ENCODE measurements at places on chromosomes 1 and 21.
A peak's percentile ranks its signal among the peaks of the same experiment; 100 is the strongest.

- no peak for DNase-seq
Observed at GRCh38 chr1:66415281-66415680, 118.7 kb upstream of the SGIP1 start.

DNA sequence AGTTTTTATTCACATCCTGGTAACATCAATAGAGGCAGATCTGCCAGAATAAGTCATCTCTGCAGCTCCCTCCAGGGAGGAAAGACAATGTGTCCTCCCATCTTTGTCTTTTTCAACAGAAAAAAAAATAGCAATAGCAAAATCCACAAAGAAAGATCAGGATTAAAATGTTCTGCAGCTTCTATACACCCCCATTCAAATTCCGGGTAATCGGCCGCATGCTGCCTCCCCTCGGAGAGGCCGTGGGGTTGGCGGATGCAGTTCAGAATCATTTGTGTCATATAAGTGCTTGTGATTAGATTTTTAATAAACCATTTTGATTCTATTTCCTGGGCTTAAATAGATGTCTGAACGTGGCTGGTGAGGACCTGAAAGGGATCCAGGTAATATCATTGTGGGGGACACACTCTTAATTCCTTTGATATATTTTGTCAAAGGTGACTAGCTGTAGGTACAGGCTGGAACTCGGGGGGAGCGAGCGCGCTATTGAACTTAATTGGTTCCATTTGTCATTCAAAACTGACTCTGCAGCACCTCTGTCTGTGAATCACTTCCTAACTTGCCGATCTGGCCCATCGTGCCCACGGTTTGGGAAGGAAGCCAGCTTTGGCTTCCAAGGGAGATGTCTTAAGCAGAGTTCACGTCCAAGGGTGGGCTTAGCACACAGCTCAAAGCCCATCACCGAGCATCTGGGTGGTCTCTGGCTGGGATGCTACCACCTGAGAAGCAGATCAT lies 85.6 kb upstream of the ARHGEF16 start:
- no peak for DNase-seq

DNA sequence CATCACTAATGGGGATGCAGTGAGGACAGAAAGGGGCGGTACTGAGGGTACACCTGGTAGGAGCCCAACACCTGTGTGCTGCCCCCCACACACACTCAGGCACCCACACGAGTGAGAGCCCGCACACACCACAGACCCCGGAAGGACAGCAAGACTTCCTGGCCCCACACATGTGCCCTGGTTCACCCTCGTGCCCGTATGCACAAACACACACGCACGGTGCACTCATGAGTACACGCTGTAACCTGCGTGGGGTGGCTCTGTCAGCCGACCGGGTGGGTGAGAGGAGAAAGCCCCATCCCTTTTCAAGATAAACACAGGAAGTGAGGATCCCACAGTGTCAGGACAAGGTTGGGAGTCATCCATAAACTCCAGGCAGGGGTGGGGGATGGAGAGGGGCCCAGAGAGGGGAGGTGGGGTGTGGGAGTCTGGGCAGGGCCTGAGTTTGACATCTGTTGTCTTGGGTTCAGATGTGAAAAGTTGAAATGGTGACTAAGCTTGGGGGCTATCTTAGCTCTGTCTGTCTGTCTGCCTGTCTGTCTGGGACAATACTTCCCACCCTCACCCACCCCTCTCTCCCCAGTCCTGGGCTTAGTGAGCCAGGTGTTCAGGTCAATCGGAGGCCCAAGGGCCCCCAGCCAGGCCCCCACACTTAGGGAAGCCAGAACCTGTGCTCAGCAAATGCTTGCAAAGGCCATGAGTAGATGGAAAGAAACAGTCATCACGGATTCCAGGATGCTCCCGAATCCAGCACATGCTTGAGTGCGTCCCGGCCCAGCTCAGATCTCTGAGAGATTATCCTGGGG lies 119.8 kb upstream of the ZBTB40 start:
- DNase-seq = no peak

- DNase-seq = no peak
Observed at GRCh38 chr1:155929057-155929456, 5.2 kb downstream of the KHDC4 start.

DNA sequence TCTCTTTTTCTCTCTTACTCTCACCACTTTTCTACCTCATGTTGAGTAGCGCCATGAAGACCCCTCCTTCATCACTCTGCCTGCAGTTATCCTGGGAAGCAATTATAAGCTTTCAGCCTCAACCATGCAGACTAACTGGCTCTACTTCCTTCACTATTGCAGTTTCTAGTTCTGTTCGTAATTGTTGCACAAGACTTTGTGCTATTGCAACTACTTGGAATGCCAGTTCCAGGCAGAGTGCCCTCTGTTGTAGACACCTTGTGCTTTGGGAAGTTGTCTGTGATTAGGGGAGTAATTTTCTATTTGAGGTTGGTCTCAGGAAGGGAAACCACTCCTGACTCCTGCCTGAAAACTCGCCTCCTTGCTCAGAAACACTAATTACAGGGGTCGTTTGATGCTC lies 19.4 kb downstream of the PGM1 start:
- DNase-seq = no peak

DNA sequence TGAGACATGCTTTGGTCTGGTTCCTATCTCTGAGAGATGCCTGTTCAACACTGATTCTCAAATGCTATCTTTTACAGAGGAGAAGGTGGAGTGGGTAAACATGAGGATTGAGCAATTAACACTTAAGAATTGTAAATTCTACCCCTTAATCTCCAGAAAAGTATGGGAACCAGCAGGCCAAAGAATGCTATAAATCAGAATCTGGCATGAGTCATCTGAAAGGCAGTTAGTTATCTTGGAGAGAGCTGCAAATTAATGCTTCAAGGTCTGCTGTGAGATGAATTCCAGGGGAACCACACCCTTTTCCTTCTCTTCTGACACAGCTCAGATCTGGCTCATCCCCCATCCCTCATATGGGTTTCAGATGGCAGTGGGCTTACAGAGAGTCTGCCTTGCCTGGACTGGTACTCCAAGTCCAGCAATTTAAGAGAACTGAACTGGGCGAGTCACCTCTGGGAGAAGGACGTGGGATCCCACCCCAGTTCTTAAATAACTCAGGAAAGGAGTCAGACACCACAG lies 5.2 kb downstream of the S100A10 start:
- DNase-seq = no peak

DNA sequence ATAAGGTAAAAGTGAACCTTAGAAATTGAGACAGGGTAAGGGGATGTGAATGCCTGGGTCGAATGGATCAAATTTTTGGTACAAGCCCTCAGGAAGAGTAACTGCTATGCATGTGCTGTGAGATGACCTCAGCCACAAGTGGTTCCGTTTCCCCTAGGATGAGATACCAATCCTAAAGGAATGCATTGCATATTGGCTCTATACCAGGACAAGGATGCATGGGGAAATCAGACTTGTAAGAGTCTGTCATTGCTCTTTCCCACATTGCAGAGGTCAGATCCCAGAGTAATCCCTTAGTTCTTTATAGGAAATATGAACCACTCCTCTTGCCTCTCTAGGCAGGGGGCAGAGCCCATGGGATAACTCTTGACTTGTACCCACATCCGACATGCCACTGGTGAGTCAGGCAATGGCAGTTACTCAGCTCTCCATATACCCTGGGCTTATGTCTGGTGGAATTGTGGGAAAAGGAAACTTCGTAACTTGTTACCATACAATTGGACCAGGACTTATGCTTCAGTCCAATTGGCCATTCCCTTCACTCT lies 428.3 kb upstream of the ZRANB2 start:
- no peak for DNase-seq

DNA sequence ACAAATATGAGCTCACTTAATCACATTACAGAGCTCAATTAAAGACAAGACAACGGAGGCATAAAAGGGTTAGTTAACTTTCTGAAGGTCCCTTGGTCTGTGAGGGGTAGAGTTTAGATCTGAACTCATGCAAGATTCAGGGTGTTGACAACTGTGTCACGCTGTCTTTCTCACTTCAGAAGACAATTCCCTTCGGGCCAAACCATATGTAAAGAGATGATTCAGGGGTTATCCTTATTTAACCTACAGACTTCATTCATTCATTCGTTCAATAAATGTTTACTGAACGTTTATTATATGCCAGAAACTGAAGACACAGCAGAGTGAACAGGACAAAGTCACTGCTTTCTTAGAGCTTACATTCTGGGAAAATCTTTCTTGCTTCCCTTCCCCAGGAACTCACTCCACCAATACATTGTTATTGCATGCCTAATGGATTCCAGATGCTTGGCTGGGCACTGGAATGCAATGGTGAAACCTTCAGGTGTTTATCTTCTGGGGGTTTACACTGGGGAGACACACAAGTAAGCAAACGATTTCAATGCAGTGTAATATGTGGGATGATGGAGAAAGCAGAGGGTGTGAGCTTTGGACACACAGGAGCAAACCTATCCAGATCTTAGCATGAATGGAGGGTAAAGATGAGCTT lies 6.4 kb downstream of the XCL1 start:
- DNase-seq = no peak

GRCh38 chr1:37477198-37477931 lies 3.0 kb downstream of the ZC3H12A start:
- DNase-seq = peak; percentile 87

- no peak for DNase-seq
Observed at GRCh38 chr1:178919581-178919980, 48.7 kb upstream of the ANGPTL1 start.

DNA sequence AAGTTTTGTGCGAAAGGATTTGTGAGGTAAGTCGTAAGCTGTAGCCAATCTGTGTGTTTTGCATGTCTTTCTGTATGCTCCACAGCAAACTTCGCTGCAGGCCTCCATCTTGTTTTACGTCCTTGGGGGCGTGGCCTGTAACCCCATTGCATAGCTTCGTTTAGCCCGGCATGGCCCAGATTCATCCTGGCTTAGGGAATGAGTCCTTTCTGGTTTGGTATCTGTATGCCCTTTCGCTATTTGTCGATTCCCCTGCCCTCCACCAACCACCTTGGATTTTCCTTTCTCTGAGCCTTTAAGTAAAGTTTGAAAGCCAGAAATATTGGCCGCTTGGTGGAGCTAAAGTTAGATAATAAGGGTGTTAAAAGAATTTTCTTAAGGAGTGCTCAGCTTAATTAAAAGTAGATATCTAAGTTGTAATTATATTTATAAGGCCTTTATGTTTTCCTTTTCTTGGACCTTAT lies 1.1 kb downstream of the THEM4 start:
- DNase-seq = no peak

DNA sequence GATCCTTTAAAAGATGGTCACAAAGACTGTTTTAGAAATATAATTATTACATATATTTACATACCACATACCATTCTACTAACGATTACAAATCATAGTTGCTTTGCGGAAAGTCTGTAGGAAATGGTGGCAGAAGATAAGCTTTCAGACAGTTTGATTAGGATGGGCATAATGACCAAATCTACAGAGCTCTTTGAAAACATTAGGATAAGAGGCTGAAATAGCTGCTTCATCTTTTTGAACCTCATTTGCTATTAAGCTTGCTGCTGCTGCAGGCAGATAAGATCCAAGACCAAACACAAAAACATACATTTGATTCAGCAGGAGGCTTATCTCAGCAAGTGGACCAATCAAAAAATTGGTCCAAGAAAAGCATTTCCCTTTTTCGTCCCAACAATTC lies 47.1 kb downstream of the DDAH1 start:
- DNase-seq = no peak

DNA sequence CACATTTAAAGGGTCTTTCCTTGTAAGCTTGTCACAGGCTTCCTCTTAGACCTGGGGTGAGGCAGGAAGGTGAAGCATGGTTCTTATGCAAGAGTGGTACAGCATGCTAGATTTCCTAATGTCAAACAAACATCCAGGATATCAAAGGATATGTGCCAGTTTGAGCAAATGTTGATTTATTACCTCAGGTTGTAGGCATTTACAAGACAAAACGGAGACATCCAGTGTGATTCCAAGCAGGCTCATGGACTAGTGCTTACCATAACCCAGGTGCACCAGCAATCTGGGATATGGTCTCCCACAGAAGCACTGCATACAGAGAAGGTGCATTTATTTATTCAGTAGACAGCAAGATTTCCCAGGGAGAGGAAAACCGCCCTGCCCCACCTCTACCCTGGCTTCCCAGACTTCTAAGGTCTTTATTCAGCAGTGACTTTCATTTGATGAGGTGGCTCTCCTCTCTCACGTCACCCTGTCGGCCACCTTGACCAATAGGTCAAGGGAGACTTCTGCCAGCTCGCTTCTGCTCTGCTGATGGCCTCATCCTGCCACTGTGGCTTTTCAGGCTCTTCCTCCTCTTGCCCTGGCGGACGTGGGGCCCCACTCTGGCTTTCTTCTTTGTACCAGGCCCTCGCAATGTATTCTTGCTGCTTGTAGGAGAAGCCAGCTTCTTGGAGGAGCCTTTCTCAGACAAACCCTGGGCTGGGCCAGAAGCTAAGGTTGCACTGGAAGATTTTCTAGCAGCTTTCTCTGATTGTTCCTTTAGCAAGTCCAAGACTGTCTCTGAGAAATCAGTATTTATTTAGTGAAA lies 25.6 kb downstream of the HHIPL2 start:
- no peak for DNase-seq

GRCh38 chr1:240344918-240345317 lies 253.2 kb downstream of the FMN2 start:
- DNase-seq = no peak

DNA sequence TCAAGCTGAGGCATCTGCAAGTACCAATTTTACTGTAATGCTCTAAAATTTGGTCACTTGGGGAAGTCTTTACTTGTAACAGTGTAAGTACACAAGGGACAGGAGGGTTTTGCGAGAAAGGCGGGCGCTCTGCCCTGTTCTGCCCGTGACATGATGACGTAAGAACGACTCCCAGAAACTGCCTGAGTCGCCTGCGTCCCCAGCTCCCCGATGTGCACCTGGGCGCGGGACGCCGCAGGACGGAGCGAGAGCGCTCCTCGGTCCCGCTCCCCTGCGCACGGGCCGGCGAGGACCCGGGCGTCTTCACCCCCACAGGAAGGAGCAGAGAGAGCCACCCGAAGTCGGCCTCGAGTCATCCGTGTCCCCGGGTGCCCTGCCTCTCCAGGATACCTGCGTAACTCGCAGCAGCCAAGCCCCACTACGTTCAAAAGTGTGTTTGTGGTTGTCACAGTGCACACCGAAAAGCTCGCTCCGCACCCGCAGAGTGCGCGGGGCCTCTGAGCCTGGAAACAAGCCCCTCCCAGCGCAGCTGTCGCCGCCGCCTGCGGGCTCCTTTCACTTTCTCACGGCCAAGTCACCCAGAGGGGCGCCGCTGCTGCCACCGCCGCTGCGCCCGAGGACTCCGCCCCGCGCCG lies 3.3 kb upstream of the ZBTB18 start:
- peak; percentile 63 for DNase-seq

DNA sequence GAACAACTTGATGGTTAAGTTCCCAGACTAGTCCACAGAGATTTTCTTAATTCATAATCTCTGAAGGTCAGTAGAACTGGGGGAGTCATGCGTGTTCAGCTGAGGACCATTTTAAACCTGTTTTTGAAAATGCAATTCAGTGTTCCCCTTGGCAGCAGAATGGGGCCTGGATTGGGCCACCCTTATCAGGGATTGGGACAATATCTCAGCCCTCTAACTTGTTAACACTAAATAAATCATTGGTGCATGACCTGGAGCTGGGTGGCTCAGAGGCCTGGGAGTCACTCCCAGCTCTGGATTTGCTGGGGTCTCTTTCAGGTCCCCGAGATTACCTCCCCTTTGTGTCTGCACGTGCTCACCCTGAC lies 55.3 kb downstream of the MRPS6 start:
- no peak for DNase-seq

GRCh38 chr21:38503583-38503982 lies 5.3 kb upstream of the ERG start:
- DNase-seq = no peak
